Kidney epithelial cell (primary cell): ENCODE measurements at places on chromosomes 11 and 22.

GRCh38 chr11:19562156-19562555, 150.5 kb upstream of the NAV2 start:
- DNase-seq, result no peak

- DNase-seq, result no peak
These were observed 333.3 kb downstream of the MIAT start for GRCh38 chr22:26990503-26991189.

DNA sequence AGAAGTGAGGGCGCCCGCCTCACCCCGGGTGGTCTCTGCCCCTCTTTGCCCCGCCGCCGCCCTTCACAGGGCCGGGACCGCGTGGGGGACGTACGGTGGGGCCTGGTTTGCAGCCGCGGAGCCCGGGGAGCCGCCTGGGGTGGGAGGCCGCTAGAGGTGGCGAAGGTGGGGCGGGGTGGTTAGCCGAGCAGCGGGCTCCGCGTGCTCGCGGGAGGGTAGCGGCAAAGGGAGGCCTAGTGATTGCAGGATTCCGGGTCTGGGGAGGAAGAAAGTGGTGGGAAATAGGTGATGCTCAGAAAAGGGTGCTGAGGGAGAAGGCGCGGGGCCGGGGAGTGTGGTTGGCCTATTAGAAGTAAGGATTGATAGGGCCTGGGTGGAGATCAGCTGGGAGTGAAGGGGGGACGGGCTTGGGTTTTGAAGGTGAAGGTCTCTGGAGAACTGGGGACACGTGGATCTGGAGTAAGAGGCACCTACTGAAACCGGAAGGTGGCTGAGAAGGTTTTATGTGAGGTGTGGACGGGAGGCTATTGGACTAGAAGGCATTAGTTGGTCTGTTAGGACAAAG, 571 bp downstream of the FAR1 start:
- DNase-seq, result no peak

DNA sequence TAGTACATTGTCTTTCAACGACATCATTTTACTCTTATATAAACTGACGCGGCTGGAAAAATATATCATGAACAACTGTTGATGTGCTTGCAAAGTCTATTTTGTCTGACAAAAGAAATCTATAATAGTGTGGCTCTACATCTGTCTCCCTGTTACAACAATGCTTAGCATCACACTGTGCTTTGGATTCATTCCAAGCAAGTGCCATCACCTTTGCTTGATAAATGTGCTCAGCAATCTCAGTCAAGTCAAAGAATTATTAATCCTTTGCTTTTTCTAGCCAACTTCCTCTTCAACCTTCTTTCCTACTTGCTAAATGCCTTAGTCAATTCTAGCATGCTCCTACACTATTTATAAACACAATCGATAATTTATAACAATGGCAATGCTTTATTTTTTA, 140.5 kb downstream of the FCHSD2 start:
- DNase-seq, result no peak

- no peak for DNase-seq
These were observed 267.4 kb upstream of the NCAM1 start for GRCh38 chr11:112693781-112694180.

DNA sequence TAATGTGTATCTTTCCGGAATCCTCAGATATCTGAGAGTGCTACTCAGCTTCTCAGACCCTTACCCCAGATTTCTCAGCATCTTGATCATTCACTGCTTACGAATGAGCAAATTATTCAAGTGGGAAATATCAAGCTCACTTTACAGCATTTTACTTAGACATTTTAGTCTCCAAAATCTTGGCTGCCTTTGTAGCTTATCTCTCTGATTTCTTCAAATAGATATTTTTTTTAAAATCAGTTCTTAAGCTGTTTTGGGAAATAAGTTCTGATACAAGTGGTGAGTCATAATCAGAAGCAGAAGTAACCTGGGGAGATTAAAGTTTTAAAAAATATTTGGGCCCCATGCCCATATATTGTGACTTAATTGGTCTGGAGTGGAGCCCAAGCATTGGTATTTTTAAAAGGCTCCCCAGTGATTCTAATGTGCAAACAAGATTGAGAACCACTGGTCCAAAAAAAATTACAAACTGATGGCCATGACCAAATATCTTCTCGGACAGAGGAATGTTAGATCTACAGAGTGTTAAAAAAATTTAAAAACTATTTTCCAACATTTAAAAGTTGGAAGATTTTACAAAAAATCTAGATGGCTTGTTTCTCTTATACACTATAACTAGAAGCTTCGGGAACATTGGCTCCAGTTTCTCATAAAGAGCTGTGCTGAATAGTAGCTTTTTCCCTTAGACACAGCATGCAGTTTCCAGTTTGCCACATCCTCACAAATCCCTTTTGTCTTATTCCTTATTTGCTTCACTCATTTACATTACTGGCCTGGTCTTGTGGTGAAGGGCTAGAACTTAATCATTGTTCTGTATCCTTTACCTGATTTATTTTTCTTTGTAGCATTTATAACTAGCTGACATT, 87.8 kb upstream of the BMAL1 start:
- DNase-seq, result no peak

DNA sequence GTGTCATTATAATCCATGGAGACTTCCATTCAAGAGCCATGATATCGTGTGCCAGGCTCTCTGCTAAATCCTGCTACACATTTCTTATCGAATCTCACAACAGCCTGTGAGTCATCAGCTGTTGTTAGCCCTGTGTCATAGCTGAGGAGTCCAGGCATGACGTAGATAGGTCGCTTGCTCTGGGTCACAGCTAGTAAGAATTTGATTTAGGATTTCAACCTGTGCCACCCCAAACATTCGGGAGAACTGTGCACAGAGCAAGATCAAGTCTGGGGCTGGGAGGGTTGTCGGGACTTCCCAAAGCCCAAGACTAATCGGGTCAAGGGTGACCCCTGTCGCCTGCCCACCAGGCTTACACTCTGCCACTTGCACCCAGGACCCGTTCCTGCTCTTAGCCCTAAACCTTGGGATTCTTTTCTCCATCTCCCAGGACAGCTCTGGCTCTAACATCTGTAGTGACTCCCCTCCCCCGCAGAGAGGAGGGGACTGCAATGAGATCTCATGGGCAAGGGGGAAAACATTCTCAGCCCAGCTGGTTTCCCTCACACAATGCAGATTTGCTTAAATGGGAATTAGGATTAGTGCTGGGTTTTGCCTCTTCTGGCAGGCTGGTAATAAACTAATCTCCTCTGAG, 34.3 kb downstream of the TSPAN18 start:
- DNase-seq, result peak; percentile 64

DNA sequence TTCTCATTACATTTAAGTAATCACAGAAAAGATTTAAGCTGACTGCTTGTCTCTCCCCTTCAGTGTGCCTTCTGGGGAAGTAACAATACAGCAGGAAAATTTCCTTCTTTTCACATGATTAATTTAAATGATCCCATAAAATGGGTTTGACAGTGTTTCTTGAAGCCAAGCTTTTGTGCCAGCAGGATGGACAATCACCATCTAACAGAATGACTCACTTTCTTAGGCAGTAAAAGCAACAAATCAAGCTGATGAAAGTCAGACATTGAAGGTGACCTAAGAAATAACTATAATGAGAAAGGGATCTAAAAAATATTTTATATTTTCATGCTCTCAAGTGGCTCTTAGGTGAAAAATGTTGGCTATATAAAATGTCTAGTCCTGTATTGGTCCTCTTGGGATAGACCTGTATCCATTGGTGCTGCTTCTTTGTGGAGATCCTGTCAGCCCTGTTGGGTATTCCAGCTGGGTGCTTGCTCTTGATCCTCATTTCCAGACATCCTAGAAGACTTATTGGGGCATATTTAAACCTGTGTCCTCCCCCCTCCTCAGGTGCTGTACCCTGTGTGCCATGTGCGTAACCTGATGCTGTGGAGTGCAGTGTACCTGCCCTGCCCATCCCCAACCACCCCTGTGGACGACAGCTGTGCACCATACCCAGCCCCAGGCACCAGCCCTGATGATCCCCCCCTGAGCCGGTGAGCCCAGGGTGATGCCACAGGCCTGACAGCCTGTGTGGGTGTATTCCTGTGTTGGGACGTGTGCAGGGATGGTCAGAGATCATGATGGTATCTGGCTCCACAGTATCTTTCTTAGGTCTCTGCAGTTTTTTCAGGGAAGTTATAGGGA, 62.7 kb upstream of the HORMAD2 start:
- no peak for DNase-seq

GRCh38 chr22:17786435-17787161, 12.3 kb upstream of the BID start:
- no peak for DNase-seq

- DNase-seq, result no peak
These were observed 15.9 kb downstream of the KCNQ1 start for GRCh38 chr11:2460540-2461252.

- DNase-seq, result no peak
These were observed 106.0 kb upstream of the ASPHD2 start for GRCh38 chr22:26323013-26323412.

GRCh38 chr22:40583053-40583741, 53.3 kb downstream of the MRTFA start:
- DNase-seq, result no peak

DNA sequence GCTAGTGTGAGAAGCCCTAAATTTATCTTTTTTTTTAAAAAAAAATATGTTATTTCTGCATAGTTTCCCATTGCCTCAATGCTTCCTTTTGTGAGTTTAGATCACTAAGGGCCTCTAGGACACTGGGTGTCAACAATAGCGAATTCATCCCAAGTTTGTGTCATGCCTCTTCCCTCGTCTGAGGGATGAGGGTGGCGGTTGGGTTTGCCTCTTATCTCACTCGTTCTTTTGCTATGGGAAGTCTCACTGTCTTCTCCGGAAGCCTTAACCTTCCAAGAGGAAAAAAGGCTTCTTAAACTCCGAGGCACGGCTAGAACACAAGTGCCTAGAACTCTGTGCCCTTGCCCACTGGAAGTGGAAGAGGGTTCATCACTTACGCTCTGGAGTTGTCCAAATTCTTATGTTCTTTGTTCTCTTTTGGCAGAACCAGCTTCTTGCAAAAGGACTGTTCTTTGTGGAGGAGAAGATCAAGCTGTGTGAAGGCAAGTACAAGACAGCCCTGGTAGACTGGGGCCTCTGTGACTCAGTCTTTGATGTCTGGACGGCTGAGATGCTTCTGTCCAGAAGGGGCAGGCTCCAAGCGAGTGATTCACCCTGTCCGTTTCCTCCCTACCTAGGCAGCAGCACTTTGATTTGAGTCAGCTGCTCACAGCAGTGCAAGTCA, 78.5 kb downstream of the TRAF6 start:
- peak; percentile 93 for DNase-seq

- DNase-seq, result no peak
These were observed 64.4 kb downstream of the PRDM11 start for GRCh38 chr11:45210846-45211245.

GRCh38 chr11:28763151-28763550, 655.0 kb downstream of the METTL15 start:
- no peak for DNase-seq

GRCh38 chr11:353179-353873, 16.0 kb upstream of the B4GALNT4 start:
- DNase-seq, result no peak

DNA sequence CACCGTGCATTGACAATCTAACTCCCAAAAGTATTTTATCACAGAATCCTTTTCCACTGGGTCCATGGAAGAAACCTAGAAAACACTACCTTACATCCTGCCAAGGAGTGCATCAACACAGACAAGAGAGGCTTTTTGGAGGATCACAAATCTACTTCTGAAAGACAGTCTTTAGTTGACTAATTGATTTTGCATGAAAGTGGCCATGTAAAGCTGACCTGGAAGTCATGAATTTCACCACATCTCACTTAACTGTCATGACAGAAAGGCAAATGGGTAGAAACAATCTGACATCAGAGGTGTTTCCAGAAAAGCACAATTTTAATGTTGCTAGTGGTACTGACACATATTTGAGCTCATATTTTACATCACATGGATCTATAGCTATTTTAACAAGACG, 101.6 kb downstream of the FAM76B start:
- no peak for DNase-seq

GRCh38 chr22:39279170-39279850, 34.5 kb upstream of the PDGFB start:
- no peak for DNase-seq

- no peak for DNase-seq
These were observed 102.1 kb downstream of the MN1 start for GRCh38 chr22:27699383-27700019.
